ENCODE measurements at places on chromosomes 5 and 9.

DNA sequence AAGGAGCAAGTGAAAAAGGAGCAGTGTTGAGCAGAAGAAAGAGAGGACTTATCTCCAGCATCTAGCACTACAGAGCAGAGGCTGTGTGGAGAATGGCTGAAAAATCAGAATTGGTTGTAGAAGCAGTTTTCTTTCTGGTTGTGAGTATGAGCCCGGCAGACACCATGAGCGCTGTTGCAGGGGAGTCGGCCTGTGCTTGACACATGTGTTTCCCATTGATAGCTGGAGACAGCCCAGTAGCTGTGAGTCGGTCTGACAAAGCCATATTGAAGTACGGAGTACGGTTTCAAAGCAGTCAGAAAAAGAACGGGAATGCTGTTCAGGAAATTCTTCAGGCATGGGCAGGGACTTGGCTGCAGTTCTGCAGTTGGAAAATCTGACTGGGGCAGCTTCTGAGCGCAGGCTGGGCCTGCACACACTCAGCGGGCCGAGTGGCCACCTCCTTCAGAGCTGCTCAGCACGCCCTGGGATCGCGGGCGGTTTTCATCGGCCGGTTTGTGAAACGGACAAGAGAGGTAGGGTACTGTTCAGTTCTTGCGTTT, at the start of gene SGCD:
SGCD (plus strand) TSS at position 447 of the 542 bp plus-strand sequence.
- no peak for DNase-seq

DNA sequence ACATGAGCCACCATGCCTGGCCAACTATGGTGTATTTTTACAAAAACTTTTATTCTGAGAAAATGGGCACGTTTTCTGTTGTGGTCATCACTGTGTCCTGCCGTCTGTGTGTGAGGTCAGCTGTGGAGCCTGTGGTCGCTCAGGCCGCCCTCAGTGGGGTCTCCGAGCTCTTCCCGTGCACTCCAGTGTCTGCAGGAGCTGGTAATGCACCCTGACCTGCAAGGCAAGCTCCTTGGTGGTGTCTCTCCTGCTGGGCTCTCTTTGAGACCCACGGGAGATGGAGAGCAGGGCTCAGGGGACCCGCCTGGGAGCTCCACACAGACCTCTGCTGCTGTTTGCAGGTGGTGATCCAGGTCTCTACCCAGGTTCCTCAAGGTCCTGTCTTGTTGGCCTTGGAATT, 9.6 kb upstream of the AHRR start:
- no peak for DNase-seq

DNA sequence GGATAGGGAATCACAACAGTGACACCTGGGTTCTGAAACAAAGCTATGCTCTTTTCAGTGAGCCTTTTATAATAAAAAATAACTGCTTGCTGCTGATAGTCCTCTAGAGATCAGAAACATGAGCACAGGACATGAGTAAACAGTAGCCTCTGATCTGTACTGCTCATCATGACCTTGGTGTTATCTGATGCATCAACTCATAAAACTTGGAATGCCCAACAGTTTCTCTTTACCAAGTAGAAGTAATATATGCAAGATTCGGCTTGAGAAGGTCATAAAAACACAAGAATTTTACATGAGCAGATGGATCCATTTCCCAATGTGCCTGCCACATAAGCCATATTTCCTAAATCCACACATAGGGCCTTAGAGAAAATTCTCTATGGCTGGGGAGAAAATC, 318.3 kb upstream of the GRAMD2B start:
- no peak for DNase-seq

- no peak for DNase-seq
Observed at GRCh38 chr5:68534131-68534940, 318.8 kb downstream of the PIK3R1 start.

GRCh38 chr9:35651956-35652828, 1.5 kb upstream of the SIT1 start:
- DNase-seq = no peak

GRCh38 chr5:14342306-14342705, 199.2 kb downstream of the TRIO start:
- no peak for DNase-seq

GRCh38 chr9:124439686-124440243, 10.5 kb upstream of the ADGRD2 start:
- DNase-seq = no peak

GRCh38 chr9:131839281-131840084, 99.6 kb upstream of the RAPGEF1 start:
- DNase-seq = peak; percentile 86

- DNase-seq = no peak
Observed at GRCh38 chr5:112923988-112924387, 2.0 kb upstream of the REEP5 start.

DNA sequence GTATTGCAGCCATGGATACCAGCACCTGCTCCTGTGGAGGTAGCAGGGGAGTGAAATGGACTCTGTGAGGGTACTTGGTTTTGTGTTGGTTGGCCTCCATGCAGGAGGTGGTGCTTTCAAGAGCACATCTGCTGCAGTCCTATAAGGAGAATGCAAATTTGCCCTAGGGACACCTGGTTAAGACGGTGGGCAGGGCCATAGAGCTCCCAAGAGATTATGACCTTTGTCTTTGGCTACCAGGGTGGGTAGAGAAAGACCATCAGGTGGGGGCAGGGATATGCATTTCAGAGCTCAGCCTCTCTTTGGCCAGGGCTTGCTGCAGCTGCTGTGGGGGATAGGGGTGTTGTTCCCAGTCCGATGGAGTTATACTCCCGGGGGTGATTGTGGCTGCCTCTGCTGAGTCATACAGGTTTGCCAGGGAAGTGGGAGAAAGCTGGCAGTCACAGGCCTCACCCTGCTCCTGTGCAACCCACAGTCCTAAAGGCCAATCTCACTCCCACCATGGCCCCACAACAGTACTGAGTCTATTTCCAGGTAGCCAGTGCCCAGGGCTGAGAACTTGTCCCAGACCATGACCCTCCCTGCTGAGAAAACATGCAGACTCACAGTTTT, 14.0 kb upstream of the PDLIM4 start:
- no peak for DNase-seq

GRCh38 chr5:67160272-67160671, 36.3 kb downstream of the CD180 start:
- no peak for DNase-seq

DNA sequence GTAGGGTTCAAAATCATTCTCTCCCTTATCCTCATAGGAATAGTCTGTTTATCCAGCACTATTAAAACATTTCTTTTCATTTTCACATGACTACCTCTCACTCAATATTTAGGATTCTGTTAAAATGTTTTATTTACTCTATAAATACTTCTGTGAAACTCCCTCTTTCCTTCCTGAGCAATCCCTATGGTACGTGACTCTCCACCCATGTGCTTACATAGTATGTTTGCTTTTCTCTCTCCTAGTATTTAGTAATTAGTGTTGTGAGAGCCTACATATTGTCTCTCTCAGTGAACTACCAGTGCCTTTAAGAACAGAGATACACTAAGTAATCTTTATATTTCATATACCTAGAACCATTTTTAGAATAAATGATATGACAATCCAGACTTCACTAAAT, 46.0 kb downstream of the PTPRD start:
- no peak for DNase-seq
